ENCODE measurements at places on chromosomes 16 and 17.

DNA sequence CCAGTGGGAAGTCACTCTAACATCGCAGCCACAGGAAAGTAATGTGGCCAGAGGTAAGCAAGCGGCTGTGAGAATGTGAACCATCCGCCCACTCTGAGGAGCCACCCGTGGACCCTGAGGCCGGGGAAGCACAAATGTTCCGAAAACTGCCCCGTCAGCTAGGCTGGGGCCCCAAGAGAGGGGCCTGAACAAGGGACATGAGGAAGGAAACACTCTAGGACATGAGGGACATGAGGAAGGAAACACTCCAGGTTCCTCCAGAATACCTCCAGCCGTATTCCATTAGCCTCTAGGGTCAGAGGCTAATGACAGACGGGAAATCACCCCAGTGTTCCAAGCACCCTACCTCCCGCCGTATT is 317 bp downstream of the TEFM start:
- no peak for DNase-seq

DNA sequence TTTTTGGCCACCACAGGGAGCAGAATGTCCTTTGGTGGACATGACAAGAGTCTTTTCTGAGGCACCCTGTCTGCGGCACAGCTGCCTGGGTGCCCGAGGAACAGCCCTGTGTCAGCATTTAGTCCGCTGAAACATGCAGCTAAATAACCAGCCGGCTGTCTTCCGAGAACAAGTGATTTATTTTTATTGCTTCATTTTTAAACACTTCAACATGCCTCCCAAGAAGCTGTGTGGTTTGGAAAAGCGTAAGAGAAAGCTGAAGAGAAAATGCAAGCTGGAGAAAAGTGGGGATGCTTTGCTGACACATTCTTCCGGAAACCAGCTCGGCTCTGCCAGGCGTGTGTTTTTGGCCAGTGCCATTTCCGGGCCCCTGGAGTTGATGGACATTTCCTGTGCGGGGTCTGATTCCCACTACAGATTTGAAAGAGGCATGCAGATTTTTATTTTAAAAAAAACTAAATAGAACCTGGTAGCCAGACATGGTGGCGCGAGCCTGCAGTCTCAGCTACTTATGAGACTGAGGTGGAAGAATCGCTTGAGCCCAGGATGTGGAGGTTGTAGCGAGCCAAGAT is 94.7 kb downstream of the SEC14L1 start:
- peak; percentile 50 for DNase-seq

DNA sequence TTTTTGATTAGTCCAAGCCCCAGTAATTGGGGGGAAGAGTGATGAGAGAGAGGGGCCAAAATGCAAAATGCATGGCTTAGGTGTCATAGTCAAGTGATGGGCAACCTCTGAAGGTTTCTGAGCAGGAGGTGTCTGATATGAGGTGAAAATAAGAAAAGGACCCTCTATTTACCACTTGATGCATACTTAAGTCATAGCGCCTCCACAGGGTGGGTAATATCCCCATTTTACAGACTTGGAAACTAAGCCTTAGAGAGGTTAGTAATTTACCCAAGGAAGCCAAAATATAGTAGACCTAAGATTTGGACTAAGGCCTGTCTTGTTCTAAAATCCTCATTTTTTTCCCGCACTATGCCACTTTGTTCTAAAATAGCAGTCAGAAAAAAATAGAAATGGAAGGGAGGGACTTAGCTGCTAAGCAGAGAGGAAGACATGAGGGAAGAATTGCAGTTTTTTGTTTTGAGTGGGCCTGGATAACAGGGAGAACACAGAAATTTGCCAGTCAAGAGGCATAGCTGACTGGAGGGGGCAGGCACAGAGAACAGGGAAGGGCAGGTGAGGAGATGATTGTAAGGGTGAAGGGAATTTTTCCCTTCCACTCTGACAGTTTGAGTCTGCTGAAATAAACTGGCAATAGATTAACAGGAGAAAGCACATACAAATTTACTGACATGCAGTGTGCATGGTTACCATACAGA is 2.3 kb upstream of the GRB2 start:
- no peak for DNase-seq

DNA sequence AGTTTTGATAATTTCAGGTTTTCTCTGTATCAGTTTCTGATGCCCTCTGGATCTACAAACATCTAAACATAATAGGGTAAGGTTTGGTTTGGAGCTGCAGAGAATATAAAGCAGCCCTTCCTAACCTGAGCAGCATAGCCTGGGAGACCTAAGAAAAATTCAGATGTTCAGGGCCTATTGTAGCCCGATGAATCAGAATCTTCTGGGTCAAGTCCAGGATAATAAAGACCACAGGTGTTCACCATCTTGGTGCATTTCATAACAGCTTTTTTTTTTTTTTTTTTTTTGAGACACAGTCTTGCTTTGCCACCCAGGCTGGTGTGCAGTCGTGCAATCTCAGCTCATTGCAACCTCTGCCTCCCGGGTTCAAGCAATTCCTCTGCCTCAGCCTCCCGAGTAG is 19.7 kb upstream of the ARHGAP17 start:
- no peak for DNase-seq

DNA sequence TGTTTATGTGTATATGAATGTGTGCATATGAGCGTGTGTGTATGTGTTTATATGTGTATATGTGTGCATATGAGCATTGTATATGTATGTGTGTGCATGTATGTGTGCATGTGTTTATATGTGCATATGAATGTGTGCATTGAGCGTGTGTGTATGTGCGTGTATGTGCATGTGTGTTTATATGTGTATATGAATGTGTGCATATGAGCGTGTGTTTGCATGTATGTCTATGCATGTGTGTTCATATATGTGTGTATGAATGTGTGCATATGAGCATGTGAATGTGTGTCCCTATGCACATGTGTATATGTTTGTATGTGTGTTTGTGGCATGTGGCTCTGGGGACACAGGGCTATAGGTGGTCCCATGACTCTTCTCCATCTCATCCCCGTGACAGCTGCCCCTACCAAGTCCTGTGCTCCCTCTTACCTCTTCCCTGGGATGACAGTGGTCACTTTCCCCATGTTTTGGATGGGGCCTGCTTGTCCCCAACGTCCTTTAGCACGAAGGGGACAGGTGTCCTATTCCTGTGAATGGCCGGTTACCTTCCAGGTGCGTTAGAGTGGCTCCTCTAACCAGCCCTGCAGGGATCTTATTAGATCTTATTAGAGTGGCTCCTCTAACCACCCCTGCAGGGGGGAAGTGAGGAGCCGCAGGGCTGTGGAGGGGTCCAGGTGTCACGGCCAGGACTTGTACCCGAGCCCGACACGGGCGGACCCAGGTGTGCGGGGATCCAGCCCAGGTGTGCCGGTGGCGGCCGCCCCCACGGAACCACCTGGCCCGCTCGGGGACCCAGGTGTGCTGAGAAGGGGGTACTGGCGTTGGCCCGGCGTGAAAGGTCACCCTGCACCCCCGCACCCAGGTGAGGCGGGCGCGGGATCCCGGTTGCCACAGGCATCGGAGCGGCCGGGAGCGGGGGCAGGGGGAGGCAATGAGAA is 105.6 kb downstream of the SEC14L1 start:
- DNase-seq, result no peak

DNA sequence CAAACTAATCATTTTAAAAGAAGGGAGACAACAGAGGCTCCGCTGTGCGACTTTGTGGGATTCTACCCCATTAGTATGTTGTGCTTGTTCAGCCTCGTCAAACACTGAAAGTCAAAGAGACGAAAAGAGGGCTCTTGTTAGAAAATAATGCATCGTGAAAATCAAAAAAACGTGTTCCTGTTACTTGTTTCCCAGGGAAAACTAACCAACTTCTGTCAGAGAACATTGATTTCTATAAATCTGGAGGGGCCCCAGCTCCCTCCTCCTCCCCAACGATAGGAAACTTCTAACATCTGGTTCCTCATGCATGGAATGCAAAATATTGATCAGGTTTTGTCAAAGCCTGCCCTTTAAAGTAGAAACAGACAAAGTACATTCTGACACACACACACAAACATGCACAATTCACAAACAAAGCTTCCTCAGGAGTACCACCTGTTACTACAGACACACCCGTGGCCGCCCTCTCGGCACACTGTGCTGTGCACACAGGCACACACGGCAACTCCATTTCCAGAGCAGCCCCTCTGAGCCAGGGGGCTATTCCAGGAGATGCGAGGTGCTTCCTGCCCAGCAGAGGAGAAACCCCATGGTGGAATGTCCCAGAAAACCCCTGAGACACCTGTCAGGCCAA is 151.3 kb downstream of the ZFHX3 start:
- no peak for DNase-seq

GRCh38 chr16:89493776-89494175 is 3.4 kb upstream of the ANKRD11 start:
- no peak for DNase-seq

- no peak for DNase-seq
Observed at GRCh38 chr17:5468075-5468473, 708 bp downstream of the DHX33 start.

DNA sequence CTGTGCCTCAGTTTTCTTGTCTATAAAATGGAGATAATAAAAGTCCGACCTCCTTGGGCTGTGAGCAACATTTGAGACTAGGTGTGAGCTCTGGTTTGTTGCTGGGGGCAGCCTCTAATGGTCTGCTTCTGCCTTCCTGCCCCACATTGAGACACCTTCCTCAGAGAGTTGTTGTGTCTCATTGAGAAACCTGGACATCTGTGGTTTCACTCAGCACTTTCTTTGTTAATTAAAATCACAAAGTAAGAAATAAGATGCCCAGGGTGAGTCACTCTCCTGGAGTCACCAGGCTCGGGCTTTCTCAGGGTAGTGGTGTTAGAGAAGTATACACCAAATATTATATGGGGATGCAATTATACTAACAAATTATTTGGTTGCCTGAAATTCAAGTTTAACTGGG is 389.2 kb upstream of the SALL1 start:
- no peak for DNase-seq
